ENCODE measurements at places on chromosomes 2 and 18.

- DNase-seq: no peak
These were observed 181.6 kb downstream of the BCL2 start for GRCh38 chr18:63137999-63138435.

DNA sequence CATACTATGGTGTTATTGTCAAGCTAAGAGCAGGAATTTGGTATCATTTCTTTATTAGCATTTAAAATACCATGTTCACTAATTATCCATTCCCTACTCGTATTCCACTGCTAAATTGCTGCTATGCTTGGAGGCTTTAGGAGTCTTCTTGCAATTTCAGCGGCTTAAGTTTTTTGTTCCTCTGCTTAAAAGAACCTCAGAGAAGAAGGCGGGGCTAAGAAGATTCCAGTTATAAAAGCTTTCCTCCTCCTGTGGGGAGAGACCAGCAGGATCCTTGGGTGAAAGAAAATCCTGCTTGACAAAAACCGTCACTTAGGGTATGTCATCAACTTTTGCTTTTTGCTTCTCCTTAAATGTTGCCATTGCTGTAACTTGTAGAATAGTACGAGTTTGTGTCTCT lies at the start of gene TRPM8:
TRPM8 (plus strand) TSS at position 258 of the 400 bp plus-strand sequence. CDS start 9,165 bp downstream, outside the sequence.
- no peak for DNase-seq

DNA sequence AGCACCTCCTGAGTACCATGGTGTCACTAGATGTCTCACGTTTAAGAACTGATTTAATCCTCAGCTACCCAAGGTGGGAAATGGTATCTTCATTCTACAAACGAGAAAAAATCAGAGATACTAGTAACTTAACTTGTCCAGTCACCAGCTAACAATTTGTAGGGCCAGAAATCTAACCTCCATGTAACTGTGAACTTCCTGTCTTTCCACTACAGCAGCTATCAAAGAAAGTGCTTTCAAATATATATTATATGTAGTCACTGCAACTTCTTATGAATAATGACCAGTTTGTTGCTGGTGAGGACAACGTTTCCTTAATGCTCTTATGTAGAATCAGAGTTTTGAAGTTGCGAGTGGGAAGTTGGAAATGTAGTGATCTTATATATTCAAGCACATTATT lies 1.9 kb downstream of the REV1 start:
- DNase-seq: no peak

DNA sequence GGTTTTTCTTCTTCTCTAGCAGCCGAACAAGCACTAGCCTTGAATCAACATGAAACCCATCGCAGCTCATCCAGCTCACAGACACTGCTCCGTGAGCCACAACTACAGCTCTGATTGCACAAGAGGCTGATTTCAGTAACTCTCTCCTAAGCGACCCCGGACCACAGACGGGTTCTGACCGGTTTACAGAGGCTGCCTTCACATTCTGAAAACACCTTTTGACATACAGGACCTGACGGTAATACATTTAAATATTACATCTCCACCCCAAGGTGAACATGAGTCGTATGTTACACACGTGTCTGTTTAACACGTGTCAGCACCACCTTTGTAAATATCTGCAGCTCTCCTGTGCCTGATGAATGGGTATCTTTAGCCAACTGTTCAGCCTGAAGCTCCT lies 120.7 kb downstream of the TMEM18 start:
- DNase-seq: no peak

DNA sequence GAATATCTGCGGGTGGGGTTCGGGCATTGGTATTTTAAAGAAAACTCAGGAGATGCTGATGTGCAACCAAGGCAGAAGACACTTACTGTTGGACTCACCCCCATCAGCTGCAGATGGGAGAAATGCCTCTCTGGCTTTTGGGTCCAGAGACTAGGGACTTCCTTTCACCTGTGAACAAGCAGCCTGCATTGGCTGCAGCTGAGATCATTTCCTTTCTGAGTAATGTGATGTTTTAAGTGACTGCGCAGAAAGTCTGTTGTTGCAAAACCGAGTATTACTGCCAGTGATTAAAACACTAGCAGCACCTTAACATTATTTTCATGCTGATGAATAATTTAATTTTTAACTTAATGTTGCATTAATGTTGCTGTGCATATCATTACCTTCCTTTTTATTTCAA lies 143.0 kb downstream of the TSN start:
- DNase-seq: no peak

GRCh38 chr2:240998995-240999791 lies 775 bp downstream of the SNED1 start:
- no peak for DNase-seq

- DNase-seq: no peak
These were observed 41.0 kb downstream of the COPS8 start for GRCh38 chr2:237126519-237127174.

DNA sequence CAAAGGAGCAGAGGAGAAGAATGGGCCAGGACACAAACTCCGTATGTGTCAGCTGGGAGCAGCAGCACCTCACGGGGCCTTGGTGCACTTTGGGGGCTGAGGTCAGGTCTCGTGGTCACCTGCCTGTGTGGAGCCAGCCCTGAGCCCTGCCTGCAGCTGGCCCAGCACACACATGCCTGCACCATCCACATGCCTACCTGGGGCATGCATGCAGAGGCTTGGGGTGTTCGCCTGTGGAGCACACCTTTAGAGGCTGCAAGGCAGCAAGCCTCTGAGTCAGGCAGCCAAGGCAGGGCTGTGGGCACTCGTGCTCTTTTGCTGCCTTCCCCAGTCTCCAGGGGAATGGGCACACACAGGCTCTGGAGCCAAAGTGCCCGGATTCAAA lies 36.0 kb downstream of the ARHGEF4 start:
- no peak for DNase-seq

- DNase-seq: no peak
These were observed 2.8 kb upstream of the INPP4A start for GRCh38 chr2:98441706-98442450.

GRCh38 chr2:155111070-155111469 lies 412.6 kb downstream of the KCNJ3 start:
- no peak for DNase-seq

- no peak for DNase-seq
These were observed 20.7 kb upstream of the FRZB start for GRCh38 chr2:182887093-182887492.

DNA sequence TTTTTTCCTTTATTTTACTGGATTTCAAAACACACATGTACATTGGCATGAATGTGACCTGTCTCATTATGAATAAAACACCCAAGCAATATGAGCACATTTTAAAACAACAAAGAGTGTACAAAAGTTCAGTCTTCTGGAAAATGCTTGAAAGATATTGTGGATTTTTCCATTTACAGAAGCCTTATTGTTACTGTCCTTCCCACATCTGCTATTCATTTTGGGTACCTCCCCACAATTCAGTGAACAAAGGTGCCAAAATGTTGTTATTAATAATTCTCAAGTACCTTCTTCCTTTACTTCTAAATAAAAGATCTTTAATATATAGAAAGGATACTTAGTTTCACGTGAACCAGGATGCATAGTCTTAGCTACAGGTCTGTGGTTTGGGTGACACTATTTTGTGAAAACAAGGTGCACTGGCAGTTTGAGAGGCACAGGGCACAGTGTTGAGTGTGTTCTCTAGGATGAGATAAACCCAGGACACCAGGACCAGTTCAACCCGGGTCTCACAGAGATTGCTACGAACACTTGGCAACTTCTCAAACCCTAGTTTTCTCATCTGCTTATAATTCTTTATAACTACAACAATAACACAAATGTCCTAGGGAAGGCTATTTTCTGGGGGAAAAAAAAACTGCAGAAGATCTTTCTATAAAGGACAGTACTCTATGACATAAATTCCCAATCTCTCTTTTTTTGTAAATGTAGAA lies 84.5 kb upstream of the GALNT5 start:
- no peak for DNase-seq

- no peak for DNase-seq
These were observed 70.6 kb downstream of the VWA3B start for GRCh38 chr2:98157557-98157956.

GRCh38 chr2:235952714-235953113 lies 215.5 kb downstream of the GBX2 start:
- DNase-seq: no peak

DNA sequence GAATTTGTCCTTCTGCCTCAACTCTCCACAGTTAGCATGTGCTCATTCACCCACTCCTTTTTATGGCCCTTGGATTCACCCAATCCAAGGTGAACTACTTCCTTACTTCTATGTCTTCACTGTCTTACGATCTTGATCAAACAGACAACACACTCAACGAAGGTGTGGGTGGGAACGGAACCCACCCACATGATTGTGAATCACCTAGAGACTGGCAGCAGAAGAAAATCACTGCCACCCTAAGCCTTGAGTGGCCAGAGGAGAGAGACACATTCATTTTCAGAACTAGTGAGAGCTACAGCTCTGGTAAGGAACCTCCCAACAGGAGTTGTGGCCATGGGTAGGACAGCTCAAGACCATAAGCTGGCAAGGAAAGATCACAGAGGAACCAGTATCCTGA lies 194.3 kb downstream of the PLCL1 start:
- no peak for DNase-seq

DNA sequence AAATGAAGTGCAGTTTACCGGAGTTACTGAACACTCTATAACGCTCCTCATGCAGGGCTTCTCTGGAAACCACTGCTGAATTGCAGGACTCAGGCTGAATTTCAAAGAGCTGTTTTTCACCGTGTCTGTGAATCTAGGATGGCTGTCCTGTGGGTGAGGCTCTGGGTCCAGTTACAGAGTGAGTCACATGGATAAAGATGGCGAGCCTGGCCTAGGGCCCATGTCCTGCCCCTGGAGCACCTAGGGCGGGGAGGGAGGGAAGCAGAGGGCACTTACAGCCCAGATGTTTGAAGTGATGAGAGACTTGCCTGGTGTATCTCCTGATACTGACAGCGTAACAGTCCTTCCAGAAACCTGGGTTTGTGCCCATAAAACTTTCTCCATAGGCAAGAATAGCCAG lies 583.0 kb downstream of the IRS1 start:
- no peak for DNase-seq

DNA sequence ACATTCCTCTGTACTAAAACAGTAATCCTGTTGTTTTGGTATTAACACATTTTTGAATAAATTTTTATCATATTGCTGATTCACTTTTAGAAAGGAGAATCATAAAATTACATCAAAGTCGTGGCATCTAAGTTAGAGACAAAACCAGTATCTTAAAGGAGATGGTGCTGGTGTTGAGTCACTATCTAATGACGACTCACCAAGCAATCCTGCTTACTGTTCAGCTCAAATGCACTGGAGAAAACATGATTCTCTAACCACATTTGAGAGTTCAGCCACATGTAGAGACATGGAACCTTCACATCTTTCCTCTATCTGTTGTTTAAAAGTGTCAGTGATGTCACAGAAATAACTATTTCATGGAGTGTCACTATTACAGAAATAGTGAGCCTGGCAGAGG lies 473.8 kb downstream of the TGIF1 start:
- DNase-seq: no peak

DNA sequence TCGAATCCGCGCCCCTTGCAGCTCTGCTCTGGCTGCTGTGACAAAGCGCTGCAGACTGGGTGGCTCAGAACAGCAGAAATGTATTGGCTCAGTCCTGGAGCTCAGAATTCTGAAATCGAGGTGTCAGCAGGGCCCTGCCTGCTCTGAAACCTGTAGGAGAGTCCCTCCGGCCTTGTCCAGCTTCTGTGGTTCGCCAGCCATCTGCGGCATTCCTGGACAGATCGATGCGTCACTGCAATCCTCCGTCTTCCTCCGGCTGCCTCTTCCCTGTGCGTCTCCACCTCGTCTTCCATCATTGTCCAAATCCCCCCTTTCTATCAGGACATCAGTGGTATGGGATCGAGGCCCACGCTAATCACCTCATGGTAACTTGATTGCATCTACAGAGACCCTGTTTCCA lies 115.2 kb downstream of the RNF144A start:
- DNase-seq: no peak

GRCh38 chr18:39945076-39945475 lies 2010.0 kb upstream of the PIK3C3 start:
- no peak for DNase-seq

DNA sequence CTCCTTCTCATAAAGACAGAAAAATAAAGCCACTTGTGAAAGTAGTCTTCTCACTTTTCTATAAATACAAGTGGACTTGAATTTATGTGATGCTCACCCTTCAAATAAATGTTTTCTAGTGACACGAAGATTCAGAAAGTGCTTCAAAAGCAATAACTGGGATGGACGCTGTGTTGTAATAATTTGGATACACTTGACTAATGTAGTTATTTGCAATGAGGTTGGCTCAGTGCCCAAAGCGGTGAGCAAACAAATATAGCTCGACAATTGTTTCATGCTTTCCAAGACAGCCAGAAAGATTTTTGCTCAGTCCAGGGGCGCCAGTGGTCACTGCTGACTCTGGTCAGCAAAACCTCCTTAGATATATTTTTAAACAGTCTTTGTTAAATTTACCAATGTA lies 278.6 kb upstream of the KLHL14 start:
- no peak for DNase-seq

DNA sequence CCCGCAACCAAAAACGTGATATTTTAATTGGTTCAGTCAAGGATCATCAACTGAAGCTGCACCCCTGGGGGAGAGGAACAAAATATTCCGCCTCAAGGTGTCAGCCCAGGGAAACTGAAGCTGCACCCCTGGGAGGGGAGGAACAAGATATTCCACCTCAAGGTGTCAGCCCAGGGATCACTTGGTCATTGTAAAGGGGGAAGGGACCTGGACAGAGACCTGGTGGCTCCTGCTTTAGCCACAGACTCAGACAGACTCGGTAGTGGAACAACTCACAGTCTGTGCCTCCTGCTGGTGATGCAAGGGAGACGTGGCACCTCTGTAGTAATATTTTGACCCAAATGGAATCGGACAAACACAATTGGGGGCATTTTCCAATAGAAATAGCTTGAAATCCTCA lies 75.1 kb downstream of the GBX2 start:
- DNase-seq: no peak

GRCh38 chr2:219179601-219180465 lies 1.8 kb downstream of the RETREG2 start:
- no peak for DNase-seq

GRCh38 chr2:105653302-105653701 lies 91.4 kb upstream of the NCK2 start:
- no peak for DNase-seq

GRCh38 chr2:52082646-52083045 lies 1050.7 kb upstream of the NRXN1 start:
- no peak for DNase-seq

- DNase-seq: no peak
These were observed 373.0 kb downstream of the RIT2 start for GRCh38 chr18:42742474-42742873.

DNA sequence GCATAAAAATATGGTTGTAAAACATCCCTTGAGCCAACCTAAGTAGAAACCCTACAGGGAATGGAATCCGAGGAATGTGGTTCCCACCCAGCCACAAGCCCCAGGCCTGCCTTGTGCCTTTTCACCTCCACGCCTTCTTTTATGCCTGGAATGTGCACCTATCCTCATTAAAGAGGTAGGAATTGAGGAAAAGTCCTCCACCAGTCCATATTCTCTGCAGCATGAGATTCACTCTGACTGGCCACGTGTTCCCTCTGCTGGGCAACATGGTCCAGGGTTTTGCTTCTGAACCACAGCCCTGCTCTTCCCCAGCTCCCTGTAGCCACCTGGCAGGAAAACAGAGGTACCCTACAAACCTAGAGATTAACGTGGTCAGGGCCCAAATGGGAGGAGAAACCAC lies 787.9 kb upstream of the RAB6C start:
- no peak for DNase-seq

- no peak for DNase-seq
These were observed 42.3 kb downstream of the IL1R2 start for GRCh38 chr2:102033750-102034682.
